ENCODE measurements at places on chromosomes 4 and X.

DNA sequence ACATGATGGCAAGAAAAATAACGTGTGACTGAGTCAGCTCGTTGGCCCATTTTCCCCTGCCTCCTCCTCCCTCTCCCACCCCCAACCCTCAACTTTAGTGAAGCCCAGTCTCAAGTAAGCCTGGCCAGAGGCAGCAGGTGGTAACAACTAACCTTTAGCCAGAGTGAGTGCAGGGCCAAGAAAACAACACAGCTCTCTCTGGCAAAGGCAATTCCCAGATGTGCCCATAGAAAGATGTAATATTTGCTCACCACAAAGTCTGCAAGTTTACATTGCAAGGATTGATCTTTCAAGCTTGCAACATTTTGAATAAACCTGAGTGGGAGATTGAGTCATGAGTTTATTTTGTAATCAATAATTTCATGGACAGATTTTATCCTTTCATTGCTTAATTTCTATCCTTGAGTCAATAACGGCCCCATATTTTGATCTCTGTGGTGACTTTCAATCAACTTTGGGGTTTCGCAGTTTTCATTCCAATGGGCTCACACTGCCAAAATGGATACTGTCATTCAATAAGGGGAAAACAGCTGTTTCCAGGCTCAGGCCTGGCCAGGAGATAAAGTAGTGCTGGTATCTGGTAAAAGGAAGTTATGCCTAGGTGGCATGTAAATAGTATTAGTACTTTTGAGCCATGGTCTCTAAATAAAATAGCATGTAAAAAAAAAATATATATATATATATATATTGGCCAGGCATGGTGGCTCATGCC lies 130.7 kb upstream of the TMEM164 start:
- no peak for DNase-seq

- no peak for DNase-seq
Observed at GRCh38 chr4:96352051-96352517, 512.2 kb downstream of the PDHA2 start.

GRCh38 chrX:65758505-65758904 lies 91.1 kb downstream of the MSN start:
- DNase-seq, result no peak

DNA sequence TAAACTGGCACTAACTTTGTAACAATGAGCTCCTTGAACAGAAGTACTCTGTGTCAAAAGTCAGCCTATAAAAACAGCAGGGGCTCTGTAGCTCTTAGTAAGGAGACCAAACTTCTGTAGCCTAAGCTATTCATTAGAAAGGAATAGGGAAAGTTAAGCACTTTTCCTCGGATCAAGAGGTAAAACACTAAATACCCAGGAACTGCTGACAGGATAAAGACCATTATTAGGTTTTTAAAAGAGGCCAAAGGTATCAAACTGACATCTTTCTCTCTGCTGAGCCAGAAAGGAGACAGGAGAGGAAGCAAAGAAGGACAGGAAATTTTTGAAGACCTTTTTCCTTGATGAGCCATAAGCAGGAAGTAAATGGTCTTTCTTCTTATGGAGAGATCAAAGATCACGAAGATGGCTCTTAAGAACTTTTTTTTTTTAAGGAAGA lies 31.9 kb downstream of the ANAPC10 start:
- DNase-seq, result no peak

DNA sequence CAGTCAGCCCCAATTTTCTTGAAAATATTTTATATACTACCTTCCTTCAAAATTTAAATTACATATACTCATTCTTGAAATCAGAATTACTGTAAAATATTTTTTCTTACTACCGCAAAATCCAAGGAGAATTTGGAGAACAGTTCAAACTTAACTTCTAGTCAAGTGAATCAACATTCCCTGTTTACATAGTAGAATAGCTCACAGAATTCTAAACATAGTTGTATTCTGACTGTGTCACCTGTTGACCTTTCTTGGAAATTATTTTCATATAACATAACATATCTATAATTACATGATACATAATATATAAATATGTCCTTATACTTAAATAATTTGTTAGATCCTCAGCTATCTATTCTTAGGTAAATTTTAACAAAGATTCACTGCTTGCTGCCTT lies 31.0 kb upstream of the FGF5 start:
- DNase-seq, result no peak

DNA sequence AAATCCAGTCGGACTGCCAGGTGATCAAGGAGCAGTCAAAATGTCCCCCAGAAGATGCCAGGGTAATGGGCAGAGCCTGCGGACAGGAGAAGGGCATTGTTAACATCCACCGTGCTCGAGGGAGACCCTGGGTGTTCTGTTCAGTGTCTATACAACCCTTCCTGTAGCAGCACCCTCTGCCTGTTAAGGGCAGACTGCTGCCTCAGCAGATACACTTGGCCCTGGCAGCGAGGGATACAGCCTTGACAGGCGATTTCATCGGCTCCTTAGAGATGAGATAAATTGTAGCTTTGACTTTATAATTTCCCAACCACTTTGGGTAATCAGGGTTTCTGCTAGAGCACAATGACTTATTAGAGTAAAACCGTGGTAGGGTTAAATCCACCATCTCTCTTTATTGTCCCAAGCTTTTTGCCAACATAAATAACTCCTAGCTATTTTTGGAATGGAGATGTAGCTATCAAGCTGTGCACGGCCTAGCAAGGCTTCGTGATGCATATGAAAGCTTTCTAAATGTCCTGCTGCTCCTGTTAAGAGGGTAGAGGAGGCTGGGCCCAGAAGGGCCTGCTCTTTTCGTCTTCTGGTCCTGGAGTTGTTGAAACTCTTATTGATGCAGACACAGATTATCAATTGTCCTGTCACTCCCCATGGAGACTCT lies 195.9 kb downstream of the CPEB2 start:
- DNase-seq, result no peak

- DNase-seq, result no peak
Observed at GRCh38 chr4:114364857-114365256, 233.8 kb upstream of the UGT8 start.

GRCh38 chr4:39169426-39169825 lies 12.9 kb upstream of the WDR19 start:
- DNase-seq, result no peak

- no peak for DNase-seq
Observed at GRCh38 chrX:139971394-139971749, 6.1 kb upstream of the CXorf66 start.

- DNase-seq, result no peak
Observed at GRCh38 chrX:2650037-2650436, 41.1 kb upstream of the CD99 start.

- no peak for DNase-seq
Observed at GRCh38 chr4:139933104-139933503, 220.9 kb downstream of the MAML3 start.

GRCh38 chr4:60724623-60725022 lies 475.5 kb upstream of the ADGRL3 start:
- DNase-seq, result no peak

GRCh38 chrX:133745349-133745748 lies 240.0 kb downstream of the GPC3 start:
- DNase-seq, result no peak

DNA sequence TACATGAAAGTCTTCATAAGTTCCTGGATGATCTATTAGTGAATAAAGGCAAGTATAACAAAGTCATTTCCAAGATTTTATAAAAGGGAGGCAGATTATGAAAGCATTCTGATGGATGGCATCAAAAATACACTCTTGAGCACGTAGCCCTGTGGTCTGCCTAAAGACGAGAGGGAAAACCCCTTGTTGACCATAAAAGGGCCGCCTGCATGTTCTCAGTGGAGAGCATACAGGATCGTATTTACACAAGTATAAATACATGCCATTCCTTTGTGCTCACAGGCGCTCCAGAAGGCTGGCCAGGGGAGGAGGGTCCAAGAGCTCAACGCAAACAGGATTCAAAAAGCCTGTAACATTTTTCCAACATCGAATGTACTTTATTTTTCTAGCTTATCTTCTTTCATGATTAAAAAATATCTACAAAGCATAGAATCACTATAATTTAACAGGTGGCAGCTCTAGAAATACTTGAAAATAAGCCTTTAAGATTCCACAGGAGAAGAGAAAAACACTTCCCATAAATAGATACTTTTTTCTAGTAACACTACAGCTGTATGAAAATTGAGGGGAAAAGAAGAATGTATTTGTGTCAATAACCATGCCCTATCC lies 29.6 kb downstream of the PDGFC start:
- no peak for DNase-seq

- no peak for DNase-seq
Observed at GRCh38 chr4:96112631-96113030, 272.7 kb downstream of the PDHA2 start.

- no peak for DNase-seq
Observed at GRCh38 chrX:13167481-13168231, 123.2 kb upstream of the FAM9C start.

- no peak for DNase-seq
Observed at GRCh38 chr4:52868133-52868532, 6.0 kb downstream of the RASL11B start.

- DNase-seq, result no peak
Observed at GRCh38 chr4:60241866-60242265, 958.3 kb upstream of the ADGRL3 start.

GRCh38 chr4:109434007-109434971 lies 674 bp downstream of the SEC24B start:
- peak; percentile 8 for DNase-seq

GRCh38 chrX:13311560-13311959 lies 8.3 kb downstream of the ATXN3L start:
- DNase-seq, result no peak

GRCh38 chr4:93791570-93792195 lies 36.9 kb upstream of the ATOH1 start:
- DNase-seq, result no peak

DNA sequence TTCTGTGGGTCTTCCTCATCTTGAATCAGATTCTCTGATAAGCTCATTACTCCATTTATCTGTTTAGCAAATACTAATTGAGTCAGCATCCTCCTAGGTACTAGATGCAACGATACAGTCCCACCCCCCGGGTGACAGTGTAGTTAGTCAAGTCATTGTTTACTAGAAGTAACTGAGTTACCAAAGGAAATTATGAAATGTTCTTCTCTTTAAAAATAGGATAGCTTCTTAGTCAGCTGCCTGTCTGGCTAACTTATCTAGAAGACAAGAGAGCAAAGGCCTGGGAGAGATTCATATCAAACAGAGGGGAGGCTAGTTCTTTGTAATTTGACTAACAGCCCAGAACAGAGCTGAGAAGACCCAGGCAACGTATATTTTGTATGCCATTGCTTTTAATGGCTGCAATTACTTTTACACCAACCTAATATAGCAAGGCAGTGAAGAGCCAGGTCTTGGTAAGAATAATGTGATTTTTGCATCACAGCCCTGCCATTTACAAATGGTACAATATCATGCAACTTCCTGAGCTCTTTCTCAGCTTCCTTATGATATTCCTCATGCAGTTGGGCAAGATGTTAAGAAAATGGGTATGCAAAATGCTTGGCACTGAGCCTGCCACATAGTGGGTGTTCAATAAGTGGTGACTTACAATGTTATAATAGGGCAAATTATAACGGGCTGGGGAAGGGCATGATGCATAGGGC lies 149.9 kb downstream of the CHIC2 start:
- DNase-seq, result no peak

DNA sequence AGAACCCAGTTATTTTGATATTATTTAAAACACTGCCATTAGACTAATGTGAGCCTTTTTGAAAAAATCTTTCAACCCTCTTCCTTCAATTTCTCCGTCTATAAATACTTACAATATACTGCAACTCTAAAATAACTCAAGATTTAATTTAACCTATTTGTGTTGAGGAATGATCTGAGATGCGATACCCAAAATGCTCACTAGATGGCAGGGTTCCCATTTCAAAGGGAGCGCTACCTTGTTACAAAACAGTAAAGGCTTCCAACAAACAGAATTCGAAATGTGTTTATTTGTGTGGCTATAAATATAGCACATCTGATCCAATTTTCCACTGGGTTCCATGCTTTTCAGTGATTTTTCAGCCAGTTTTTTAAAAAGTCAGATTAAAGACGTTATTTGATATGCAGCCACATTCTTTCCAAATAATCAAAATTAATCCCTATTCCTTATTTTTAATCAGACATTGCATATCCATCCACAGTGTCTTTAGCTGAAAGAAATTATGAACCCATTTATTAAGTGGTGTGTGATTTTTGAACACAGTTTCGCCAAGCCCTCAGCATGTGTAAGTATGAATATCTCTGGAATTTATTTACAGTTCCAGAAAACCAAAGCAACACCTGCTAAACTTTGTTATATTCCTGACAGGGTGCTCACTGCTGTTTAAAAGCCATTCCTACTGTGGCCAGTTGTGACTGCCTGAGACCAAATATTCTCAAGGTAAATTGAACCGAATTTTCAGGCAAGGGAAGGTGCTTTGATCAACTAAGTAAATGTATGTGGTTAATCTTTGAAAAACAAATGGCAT lies 668.0 kb upstream of the LCORL start:
- DNase-seq, result no peak

DNA sequence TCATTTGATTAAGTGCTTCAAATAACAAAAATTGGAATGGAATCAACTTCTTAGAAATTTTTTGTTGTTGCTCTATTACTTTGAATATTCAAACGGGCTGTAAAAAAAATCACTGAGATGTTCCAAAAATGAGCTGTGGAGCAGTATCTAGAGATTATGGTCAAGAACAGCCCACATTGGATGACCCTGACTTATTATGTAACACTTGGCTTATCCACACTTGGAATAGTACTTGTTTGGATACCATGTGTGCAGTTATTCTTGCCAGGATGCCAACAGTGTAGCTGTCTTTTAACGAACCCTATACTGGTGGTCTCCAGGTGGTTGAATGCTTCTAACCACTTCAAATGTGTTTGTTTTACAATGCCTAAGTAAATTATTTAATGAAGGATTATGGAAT lies 64.9 kb upstream of the CAMK2D start:
- no peak for DNase-seq

DNA sequence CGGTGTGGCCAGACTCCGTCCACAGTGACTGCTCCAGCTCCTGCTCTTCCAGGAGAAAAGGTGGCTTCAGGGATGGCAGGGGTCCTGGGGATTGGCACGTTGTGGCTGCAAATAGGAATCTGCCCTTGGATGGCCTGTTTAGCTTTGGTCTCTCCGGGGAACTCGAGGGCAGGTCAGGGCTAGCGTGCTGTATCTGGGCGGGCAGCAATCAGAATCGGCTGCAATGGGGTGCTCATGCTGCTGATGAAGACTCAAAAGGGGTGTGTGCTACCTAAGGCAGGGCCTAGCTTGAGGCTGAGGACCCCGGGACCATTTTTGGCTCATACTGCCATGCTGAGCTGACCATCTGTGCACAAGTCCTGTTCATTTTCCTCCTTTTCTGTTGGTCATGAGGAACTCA lies 51.3 kb downstream of the RGS12 start:
- DNase-seq, result no peak

GRCh38 chrX:97882306-97882705 lies 998.6 kb downstream of the RPA4 start:
- DNase-seq, result no peak

DNA sequence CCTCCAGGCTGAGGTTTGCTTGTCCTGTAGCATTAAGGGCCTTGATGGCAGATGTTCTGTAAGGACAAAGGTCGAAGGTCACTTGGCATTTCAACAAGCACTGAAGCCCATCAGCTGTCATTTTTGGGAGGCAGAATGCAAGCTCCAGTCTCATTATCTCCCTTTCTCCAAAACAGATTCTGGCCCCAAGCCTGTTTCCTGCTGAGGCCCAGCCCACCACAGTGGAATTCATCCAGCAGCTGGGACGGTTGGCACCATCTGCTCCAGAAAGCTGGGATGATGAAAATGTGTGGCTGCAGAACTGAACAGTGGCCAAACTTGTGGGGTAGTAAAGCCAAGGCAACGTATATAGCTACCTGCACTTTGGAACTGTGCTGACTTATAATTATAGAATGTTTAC lies 17.7 kb upstream of the PPEF2 start:
- DNase-seq, result no peak

GRCh38 chrX:103503163-103503852 lies 16.0 kb downstream of the RAB40A start:
- DNase-seq, result no peak

- DNase-seq, result no peak
Observed at GRCh38 chrX:12910423-12911121, 4.2 kb downstream of the TLR8 start.

All from activated effector memory CD4-positive, alpha-beta T cell treated with Interleukin-2 at 50 U/mL for 16 hours (primary cell).